Stimulated activated CD8-positive, alpha-beta memory T cell treated with anti-CD3 and anti-CD28 coated beads, Interleukin-15, amount 100 ng/mL, for 4 hours (primary cell): ENCODE measurements at places on chromosomes 7 and 10.

- no peak for DNase-seq
Observed at GRCh38 chr10:71889388-71889987, 38.4 kb upstream of the PSAP start.

- no peak for DNase-seq
Observed at GRCh38 chr7:92737706-92738105, 98.7 kb downstream of the CDK6 start.

- no peak for DNase-seq
Observed at GRCh38 chr10:127563718-127564553, 14.8 kb downstream of the NPS start.

- DNase-seq, result no peak
Observed at GRCh38 chr7:108054537-108054936, 51.6 kb upstream of the LAMB1 start.

DNA sequence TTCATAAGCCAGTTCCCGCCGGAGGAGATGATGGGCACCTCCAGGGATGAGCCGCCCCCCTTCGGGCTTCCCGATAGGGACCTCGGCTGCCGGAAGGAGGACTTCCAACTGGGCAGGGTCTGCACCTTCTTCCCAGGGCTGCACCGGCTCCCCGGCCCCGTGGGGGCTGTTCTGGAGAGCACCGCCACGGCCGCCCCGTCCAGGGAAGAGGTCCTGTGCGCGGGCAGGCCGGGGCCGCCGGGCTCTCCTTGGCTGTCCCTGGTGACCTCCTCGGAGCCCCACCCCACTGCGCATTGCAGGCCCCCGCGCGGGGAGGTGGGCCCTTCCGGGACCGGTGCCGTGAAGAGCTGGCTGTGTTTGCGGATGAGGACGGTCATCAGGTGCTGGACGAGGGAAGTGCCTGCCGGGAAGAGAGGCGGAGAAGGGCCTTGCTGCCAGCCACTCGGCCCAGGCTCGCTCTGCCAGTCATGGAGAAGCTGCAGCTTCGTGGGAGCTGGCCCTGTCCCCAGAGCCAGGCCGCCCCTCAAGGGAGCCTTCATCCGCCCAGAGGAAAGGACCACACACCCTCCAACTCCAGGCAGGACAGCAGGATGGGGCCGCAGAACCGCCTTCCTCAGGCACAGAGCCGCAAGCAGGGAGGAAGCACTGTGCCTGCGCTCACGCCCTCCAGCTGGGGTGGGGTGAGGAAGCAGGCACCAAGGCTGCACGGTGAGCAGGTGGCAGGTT, 144.4 kb downstream of the MAPK8 start:
- no peak for DNase-seq

DNA sequence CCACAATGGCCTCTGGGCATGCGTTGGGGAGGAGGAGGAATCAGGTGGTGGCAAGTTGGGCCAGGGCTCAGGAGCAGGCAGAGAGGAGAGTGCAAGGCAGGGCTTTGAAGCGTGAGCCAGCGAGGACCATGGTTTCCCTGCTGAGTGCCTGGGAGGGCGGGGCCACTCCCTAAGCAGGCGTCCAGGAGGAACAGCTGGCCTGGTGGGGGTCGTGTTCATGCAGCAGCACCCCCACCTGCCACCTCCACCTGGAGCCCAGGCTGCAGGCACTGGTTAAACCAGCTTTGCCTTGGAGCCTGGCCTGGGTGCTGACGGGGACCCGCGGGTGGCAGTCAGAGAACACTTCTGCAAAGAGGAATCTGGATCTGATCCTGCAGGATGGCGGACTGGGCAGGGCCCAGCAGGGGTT, 24.2 kb upstream of the AQP1 start:
- DNase-seq, result no peak

GRCh38 chr7:33888166-33888565, 17.2 kb upstream of the BMPER start:
- DNase-seq, result no peak

DNA sequence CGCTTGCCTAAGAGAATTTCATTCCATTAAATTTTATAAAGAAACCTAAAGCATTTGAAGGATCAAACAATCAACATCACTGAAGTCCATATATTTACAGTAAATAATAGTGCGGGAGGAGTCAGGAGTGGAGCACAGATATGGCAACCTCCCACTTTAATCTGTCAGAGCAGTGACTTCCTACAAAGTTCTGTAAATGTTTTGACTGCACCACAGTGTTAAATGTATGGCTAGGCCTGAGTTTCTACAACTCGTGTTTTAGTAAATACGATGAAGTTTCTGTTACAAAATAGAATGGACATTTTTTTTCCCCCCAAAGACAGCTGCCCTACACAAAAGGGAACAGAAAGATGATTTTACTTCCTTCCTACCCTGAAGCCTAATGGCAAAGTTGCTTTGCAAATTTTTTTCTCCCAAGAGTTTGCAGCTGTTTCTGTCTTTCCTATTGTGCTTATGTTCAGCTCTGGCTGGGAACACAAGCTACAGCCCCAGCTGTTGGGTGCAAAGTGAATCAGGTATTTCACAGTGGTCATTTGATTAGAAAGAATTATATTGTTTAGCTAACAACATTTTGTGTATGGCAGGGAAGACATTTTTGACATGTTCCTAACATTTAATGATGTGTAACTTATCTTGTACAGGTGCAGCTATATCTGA, 62.1 kb downstream of the MET start:
- DNase-seq, result no peak

- DNase-seq, result no peak
Observed at GRCh38 chr10:66822801-66823200, 103.0 kb upstream of the LRRTM3 start.

DNA sequence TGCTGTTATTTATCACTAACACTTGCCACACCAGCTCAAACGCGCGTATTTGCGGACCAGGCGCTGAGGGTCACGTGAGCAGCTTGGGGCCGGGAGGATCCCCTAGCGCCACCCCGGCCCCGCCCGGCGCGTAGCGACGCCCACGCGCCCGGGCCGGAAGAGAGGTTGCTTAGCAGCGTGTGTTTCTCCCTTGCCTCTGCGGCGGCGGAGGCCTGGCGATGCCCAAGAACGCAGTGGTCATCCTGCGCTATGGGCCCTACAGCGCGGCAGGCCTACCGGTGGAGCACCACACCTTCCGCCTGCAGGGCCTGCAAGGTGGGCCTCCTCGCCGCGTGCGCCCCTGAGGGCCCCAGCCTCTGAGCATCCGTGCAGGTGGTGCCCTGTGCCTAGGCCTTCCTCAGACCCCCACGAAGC, at the start of gene C10orf53:
TSS of gene C10orf53 (plus strand) at position 172 of the 414 bp plus-strand sequence. CDS start at position 219, 47 bp downstream.
- DNase-seq, result no peak

GRCh38 chr7:139328375-139328774, 12.8 kb upstream of the FMC1 start:
- DNase-seq, result no peak

DNA sequence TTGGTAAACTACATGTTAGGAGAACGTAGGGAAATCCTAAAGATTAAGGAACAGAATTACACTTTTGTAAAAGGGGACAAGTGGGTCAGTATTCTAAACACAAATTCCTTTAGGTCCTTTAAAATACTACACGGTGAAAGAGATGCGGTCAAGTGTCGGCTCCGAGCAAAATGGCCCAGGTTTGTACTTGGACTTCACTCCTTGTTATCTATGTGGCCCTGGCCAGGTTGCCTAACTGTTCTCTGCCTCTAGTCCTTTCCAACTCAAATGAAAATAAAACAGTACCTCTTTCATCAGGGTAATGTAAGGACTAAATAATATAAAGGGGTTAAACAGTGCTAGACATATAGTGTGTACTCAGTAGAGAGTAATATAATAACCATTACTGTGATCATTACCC, 344.8 kb downstream of the PARD3 start:
- no peak for DNase-seq

DNA sequence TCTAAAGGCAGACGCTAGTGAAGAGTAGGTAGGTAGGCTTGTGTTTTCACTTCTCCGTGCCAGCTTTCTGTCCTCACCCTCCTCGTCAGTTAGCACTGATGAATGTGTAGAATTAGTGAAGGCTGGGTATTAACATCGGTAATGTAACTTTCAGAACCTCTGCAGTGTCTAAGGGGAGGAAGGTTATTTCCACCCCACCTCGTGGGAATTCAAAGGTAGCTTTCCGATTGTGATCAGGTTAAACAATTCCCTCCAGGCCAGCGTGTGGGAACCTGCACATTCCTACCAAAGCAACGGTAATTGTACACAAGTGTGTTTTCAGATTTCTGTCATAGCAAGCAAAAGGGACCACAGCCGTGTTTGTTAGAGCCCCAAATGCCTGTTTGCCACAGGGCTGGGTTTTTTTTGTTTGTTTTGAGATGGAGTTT, 405.0 kb upstream of the GALNT17 start:
- DNase-seq, result no peak

- no peak for DNase-seq
Observed at GRCh38 chr7:112091768-112092167, 114.4 kb downstream of the DOCK4 start.

- no peak for DNase-seq
Observed at GRCh38 chr7:28182071-28182471, 1.5 kb upstream of the JAZF1 start.

GRCh38 chr10:98326621-98327027, 58.6 kb upstream of the LOXL4 start:
- DNase-seq, result no peak

- no peak for DNase-seq
Observed at GRCh38 chr10:85430991-85431390, 935.6 kb downstream of the GRID1 start.
